ENCODE measurements at places on chromosomes 3 and 15.

DNA sequence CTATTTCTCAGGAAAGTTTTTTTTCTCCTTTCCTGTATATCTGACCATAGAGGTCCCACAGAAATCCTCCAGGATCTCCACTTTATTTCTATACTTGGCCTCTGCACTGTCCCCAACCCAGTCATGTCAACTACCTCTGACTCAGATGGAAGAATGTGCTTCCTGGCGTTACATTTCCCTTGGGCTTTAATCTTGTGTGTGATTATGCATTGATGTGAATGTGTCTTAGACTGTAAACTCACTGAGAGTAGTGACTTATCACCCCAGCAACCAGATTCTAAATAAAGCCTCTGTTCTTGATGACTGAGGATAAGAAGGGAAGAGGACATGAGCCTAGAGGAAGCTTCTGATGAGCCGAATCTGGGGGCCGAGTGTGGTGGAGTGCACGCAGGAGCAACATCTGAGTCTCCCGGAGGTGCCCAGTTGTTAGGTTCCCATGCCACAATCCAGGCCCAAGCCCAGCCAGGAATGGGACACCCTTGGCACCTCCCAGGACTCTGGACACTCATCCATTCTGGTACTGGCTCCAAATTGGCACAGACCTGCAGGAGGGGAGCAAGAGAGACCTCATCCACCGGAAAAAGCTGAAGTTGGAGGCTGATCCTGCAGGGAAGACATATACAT lies 32.1 kb upstream of the HEG1 start:
- DNase-seq: no peak

DNA sequence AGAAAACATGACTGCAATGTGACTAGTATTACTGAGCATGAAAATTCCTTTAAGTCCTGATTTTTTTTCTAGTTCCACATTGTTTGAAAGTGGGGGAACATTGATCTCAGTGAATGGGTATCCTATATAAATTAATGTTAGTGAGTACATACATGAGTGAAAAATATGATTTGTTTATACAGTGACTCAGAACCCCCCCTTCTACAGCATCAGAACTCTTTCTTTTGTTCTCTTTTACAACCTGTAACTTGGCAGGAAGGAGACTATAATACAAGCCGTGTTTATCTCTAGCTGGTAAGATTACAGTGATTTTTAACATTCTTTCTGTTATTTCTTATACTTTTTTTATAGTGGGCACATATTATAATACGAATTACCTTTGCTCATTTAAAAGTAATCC lies 384.7 kb downstream of the PDCD6IP start:
- DNase-seq: no peak

- no peak for DNase-seq
Observed at GRCh38 chr15:77852241-77853007, 219.7 kb upstream of the LINGO1 start.

GRCh38 chr15:75955720-75956119 lies 52.0 kb downstream of the FBXO22 start:
- no peak for DNase-seq

DNA sequence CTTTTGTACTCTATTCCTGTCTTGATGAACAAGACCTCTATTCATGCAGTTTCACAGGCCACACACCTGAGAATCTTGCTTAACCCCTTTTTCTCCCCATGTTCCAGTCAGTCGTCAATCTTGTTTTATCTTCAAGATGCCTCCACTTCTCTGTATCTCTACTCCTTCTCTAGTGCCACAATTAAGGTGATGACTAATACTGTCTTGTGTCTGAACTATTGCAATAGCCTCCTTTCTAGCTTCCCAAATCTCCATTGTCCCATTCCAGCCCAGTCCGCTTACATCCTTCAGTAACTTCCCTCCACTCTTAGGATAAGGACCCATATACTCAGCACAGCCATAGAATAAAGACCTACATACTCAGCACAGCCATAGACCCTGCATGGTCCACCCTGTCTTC lies 24.7 kb downstream of the CHST14 start:
- DNase-seq: no peak

DNA sequence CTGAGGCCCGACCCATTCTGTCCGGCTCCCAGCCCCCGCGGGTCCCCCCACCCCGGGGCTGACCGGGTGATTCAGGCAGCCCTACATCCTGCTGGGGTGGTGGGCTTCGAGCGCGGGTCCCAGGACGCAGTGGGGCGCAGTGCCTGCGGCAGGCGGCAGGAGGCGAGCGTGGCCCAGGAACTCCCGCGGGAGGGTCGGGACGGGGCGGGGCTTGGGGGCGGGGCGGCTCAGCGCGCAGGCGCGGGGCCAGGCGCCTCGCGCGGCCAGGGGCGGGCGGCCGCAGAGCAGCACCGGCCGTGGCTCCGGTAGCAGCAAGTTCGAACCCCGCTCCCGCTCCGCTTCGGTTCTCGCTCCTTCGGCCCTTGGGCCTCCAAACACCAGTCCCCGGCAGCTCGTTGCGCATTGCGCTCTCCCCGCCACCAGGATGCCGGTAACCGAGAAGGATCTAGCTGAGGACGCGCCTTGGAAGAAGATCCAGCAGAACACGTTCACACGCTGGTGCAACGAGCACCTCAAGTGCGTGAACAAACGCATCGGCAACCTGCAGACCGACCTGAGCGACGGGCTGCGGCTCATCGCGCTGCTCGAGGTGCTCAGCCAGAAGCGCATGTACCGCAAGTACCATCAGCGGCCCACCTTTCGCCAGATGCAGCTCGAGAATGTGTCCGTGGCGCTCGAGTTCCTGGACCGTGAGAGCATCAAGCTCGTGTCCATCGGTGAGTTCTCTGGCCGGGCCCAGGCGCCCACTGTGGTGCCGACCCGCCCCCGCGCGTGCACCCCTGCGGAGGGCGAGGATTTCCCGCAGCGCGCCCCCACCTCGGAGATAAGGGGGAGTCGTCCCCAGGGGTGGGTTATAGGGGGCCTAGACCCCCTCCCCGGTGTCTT lies at the start of gene FLNB:
FLNB (plus strand) TSS at position 282 of the 885 bp plus-strand sequence; CDS start at position 425, 143 bp downstream.
- DNase-seq: peak; percentile 33

GRCh38 chr3:94779699-94780098 lies 716.8 kb downstream of the NSUN3 start:
- no peak for DNase-seq

GRCh38 chr3:31213869-31214486 lies 318.7 kb upstream of the STT3B start:
- no peak for DNase-seq

GRCh38 chr3:79314544-79314943 lies 453.3 kb downstream of the ROBO1 start:
- DNase-seq: no peak

- no peak for DNase-seq
Observed at GRCh38 chr3:98339031-98339430, 14.6 kb upstream of the OR5K4 start.

DNA sequence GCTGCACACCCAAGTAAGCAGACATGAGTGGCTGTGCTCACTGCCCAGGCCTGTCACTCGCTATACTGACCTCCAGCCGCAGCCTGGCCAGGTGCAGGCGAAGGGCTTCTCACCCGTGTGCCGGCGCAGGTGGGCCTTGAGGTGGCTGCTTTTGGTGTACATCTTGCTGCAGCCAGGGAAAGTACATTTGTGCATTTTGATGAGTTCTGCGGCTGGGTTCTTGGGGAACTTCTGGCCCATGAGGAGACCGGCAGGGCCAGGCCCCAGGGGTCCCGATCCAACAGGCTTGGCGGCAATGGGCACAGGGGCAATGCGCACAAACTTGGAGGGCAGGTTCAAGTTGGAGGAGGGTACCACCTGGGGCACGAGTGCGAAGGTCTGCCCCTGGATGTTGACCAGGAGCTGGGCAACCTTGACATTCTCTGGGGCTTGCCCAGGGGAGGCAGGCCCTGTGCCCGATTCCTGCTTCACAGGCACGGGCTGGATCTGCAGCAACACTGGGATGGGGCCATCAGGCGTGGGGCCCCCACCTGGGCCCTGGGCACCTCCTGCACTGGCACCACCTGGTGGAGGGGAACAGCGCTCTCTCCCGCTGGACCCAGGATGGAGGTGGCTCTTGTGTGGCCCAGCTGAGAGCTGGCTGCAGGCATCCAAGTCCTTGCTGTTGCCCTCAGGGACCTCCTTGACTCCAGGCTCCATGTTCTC lies 5.3 kb downstream of the KLF15 start:
- DNase-seq: no peak

DNA sequence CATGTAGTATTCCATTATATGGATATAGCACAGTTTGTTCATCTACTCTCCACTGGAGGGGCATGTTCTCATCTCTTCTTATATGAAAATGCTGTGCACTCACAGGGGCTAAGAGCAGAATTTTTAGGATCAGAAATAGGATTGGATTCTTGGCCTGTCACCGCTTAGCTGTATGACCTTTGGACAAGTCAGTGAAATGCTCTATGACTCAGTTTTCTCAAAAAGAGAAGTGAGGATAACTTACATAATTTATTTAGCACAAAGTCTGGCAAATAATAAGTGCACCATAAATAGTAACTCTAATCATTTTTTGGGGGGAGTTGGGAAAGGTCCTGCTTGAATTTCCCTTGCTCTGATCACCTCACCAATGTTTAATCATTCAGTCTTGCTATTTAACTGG lies 103.7 kb upstream of the LRIG1 start:
- DNase-seq: no peak

DNA sequence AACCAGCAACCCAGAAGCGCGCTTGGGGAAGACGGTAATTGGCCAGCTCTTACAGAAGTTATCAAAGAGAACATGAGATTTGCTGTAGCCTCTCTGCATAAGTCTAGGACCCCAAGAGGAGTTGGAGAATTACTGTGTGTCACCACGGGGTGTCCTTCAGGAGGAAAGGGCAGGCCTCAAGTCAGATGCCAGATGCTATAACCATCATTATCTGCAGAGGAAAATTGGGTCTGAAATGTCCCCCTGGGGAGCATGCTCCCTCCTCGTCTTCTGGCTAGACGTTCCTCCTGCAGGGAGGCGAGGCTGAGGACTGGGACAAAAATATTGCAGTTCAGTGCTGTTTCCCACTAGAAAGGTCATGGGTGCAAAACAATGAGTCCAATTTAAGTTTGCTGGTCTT lies 380.5 kb upstream of the CFAP20DC start:
- DNase-seq: no peak

DNA sequence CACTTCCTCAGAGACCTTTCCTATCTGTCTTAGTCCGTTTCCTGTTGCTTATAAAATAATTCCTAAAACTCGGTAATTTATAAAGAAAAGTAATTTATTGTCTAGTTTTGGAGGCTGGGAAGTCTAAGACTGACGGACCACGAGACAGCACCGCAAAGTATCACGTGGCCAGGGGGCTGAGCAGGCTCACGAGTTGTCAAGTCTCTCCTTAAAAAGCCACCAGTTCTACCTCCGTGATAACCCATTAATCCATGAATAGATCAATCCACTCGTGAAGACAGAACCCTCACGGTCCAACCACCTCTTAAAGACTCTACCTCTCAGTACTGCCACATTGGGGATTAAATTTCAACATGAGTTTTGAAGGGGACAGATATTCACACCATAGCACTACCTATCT lies 821 bp downstream of the LINS1 start:
- DNase-seq: no peak
